Left ventricle myocardium inferior (tissue), 1 donor: ENCODE measurements at places on chromosomes 3 and 15. TPM values are rescaled to one million over a fixed set of nuclear protein-coding genes. Genes with fewer than 3 reads are reported as not detected.

DNA sequence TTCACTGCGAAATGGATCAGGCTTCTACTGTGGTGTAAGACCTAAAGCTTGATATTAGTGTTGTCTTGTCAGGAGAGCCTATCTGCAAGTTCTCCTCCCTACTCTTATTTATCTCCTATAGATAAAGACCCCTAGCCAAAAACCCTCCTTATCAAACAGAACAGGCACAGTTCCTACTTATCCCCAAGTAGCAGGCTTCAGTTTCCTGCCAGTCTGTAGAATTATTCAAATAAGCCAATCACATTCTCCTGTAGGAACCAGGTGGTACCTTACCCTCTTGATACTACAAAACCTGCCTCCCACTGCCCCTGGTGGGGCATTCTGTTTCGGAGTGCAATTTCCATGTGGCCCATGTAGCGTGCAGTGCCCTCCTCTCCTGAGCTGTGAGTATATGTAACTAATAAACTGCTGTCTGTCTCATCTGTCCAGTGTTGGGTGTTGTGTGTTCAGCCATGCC, 28.7 kb downstream of the HDGFL3 start:
- DNase-seq = no peak

DNA sequence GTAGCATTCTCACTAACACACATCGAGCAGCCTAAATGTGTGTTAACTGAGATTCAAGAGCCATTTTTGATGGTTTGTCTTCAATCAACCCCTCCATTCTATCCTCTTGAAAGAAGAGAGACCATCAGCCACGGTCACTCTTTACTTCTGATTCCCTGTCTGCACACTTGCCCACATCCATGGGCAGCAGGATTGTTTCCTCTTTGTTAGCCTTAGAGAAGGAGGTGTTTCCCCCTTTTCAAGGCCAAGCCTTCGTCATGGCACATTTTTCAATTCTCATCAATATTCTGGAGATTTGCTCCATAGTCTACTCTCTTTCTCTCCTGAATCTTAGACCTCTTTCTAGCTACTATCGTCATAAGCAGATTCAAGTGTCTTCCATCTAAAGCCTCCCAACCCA, 522.4 kb upstream of the NAALADL2 start:
- DNase-seq = no peak

DNA sequence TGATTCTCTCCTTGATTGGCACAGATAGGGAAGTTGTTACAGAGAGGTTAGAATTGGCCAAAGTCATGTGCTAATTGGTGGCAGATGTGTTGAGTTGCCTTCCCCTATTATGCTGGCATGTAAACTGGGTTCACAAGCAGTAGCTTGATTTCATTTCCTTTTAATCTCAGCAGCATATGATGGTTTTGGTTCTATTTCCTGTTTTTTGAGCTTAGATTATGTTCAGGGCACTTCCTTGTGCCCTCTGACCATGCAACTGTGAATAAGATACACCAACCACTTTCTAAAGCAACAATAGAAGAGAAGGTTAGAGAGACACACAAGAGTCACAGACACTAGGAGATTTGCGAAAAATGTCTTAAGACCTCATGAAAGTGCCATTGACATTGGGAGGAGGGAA, 16.5 kb downstream of the HPS3 start:
- DNase-seq = no peak

DNA sequence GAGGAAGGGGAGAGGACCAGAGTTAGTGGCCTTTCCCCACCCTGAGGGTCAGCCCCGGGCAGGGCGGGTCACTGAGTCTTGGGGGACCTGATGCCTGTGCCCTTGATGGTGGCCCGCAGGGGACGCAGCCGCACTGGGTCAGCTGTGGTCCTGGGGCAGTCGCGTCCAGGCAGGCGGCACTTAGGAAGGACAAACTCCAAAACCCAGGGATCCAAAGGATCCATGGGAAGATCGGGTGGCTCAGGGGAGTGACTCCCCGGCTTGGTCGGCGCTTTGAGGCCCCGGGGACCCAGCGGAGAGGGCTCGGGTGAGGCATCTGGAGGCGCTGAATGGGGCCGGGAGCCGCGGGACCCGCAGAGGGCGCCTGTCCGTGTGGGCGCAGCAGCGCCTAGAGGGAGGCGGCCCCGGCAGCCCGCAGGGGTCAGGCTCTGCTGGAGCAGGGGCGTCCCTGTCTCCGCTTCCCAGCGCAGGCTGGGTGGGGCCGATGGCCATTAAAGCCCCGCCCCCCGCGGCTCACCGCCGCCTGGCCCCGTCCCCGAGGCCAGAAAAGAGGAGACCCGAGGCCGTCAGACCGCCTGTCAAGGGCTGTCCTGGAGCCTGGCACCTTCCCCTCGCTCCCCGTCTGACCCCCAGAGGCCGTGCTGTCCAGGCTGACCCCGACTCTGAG, 17.5 kb downstream of the CIDEC start:
- DNase-seq = peak; percentile 69

DNA sequence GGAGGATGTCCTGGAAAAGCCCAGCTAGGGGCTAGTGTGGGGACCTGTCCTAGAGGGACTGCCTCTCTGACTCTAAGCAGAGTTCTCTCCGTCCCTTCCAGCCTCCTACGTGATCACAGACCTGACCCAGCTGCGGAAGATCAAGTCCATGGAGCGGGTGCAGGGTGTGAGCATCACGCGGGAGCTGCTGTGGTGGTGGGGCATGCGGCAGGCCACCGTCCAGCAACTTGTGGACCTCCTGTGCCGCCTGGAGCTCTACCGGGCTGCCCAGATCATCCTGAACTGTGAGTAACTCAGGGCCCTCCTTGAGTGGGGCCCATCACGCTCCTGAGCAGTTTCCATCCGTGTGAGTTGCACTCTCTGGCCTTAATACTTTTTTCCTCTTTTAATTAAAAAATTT, 13.0 kb downstream of the IRAK2 start:
- no peak for DNase-seq

The HHLA2 gene
- not detected for total RNA-seq

- no peak for DNase-seq
Measured at GRCh38 chr3:184360929-184361531, 375 bp downstream of the CLCN2 start.

The ZCWPW2 gene
- 2.2 TPM for total RNA-seq

The RAB43 gene
- 3.3 TPM for total RNA-seq

GRCh38 chr3:69746119-69746518, 6.9 kb downstream of the MITF start:
- no peak for DNase-seq

- no peak for DNase-seq
Measured at GRCh38 chr3:108183971-108184370, 38.3 kb downstream of the IFT57 start.

The CAMP gene
- total RNA-seq = not detected

The C2CD4B gene
- total RNA-seq = 1.9 TPM

- DNase-seq = no peak
Measured at GRCh38 chr3:55902221-55902900, 415.3 kb upstream of the WNT5A start.

- no peak for DNase-seq
Measured at GRCh38 chr3:159301961-159302360, 500.1 kb downstream of the MFSD1 start.

DNA sequence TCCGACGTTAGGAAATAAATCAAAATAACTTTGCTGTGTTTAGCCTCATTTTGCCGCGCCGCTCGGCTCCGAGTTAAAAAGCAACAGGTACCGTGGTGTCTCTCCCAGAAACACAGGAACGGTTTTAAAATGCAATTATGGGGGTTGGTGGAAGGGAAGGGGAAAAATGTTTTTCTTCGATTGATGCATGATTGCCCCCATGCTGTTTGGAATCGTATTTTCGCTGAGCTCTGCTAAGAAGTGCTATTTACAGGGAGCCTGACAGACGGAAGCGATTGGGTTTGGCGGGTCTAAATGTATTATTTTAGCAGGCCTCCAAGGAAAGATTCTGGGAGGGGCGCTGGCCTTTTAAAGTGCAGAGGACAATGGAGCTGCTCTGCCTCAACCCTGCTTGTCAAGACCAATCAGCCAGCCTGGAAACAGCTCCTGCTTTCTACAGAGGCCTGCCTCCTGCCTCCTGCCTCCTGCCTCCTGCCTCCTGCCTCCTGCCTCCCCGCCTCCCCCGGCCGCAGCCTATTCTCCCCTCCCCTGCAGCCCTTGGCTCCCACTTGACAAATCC, 156.7 kb upstream of the TLE3 start:
- DNase-seq = no peak

- DNase-seq = no peak
Measured at GRCh38 chr3:15754047-15754446, 43.7 kb downstream of the ANKRD28 start.

DNA sequence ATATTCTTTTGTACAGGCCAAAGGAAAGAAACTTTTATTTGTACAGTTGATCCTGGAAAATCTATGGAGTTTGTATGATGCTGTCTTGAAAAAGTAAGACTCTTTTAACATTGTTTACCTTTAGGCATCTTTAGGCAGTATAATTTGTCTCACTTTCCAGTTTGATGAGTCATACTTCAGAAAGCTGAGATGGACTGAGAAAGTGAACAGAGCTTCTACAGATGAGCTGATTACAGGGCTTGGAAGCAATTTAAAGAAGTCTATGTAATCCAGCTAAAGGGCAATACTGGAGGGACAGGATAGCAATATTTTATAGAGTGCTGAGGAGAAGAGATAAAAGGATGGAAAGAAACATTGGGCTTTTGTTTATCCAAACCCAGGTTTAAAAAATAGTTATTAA, 123.5 kb upstream of the GOLGA6L4 start:
- no peak for DNase-seq

DNA sequence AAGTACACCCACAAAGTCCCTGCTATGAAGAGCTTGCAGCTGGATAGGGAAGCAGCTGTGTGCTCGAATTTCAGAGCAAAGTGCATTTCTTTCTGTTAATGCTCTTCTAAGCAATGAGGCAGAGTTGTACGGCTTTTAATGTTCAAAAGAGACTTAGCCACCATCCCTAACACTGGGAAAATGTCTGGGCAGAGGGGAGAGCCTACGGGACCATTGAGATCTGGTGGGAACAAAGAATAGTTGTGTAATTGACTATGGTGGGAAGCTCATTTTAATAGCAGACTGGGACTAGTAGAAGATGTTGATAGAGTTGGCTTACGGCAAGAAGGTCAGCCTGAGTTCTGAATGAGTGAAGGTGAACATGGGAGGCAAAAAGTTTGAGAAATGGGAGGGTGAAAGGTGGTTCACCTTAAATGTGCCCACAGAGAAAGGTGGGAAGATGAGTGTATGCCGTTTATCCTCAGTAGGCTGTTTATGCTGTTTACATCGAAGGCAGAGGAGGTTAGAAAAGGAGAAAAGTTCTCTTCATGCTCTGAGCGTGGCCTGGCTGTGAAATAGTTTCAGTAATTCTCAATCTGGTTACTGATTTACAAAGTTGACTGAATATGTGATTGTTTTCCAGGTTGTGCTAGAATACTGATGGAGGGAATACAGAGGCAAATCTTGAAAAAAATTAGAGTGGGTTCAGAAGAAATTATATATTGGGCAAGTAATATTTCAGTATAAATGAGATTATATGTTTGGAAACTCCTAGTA, 22.9 kb upstream of the UTS2B start:
- DNase-seq = no peak

DNA sequence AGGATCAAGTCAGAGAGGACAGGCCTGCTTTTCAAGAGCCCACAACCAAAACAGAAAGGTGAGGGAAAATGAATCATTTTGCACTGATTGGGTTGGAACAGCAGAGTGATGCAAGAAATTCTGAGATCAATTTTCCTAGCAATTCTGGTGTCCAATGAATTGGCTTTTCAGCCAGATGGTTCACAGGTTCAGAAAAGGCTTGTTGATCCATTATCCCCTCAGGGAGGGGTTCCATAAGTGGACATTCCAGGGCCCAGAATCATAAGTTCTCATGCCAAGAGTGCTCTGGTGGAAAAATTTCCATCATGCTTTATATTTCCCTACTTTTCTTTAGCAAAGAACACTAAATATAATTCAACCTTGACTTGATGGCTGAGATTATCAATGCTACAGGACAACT, 16.2 kb downstream of the RBP2 start:
- no peak for DNase-seq
